HT1080 (cell line): ENCODE measurements at places on chromosomes 6 and 20. TPM values are rescaled to one million over a fixed set of nuclear protein-coding genes. Genes with fewer than 3 reads are reported as not detected.

DNA sequence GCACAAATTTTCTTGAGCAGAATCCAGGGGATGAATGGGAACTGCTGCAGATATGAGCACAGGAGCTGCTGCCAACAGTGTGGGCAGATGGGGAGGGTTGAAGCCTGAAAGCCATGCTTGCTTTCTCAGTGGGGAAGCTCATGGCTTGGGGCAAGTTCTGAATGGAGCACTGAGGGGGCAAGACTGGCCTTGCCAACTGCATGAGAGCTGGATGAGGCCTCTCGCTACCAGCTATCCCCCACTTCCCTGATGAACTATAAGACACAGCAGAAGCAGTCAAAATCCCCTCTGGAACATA lies 28.3 kb downstream of the TREM1 start:
- no peak for DNase-seq

- no peak for DNase-seq
These were observed 4.6 kb downstream of the DTNBP1 start for GRCh38 chr6:15658181-15658744.

DNA sequence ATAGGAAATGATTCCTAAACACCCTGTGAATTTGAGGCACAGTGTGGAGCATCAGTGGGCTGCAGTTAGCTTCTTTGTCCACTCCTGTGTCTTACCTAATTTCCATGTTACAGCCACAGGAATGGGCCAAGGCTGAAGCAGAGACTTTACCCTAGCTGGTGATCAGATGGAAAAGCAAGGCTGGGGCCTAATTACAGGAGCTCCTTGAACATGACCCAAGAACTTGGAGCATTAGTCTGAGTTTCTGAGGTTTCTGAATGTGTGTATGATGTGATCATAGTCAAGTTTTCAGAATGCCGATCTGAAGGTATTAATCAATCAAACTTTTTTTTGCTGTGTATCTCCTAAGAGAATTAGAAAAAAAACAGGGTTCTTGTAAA lies 18.0 kb downstream of the HECA start:
- DNase-seq = no peak

DNA sequence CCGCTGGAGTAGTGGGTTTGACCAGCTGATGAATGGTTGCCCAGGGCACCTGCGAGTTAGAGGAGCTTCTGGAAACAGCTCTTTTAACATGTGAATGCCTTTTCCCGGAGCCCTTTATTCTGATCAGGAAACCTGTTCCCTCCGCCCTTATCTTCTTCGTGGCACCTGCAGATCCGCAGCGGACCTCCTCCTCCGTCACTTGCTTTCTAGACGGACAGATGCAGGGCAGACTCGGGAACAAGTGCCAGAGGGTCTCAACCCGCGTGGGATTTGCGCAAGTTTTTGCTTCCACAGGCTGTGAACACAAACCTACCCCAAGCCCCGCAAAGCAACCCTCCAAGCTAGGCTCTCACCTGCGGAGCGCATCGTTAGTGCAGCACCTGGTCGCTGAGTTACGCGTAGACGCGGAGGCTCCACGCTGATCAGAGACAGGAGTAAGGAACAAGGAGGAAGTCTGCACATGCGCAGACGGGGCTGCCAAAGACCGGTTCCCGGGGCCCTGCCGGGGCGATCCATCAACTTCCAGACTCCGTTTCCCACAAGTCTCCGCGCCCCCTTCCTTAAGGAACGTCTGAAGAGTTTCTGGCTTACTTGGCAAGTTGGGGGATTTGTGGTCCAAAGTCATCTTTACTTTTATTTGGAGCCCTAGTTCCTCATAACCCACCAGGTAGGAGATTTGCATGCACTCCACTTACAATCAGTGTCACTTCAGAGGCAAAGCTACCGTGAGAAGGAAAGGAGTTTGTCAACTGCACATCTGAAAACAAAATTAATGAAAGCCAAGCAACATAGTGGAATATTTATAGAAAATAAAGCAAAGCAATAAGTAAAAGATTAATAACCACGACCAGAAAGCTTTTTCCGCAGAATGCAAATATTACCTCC lies 52.7 kb upstream of the ELMO2 start:
- no peak for DNase-seq

The DEFB128 gene
- total RNA-seq = not detected in 2 replicates

The TGM2 gene
- total RNA-seq = 129 and 146 TPM in 2 replicates

The TRIM40 gene
- total RNA-seq = not detected in 2 replicates

The PAX1 gene
- total RNA-seq = not detected in 2 replicates

The TRDN gene
- not detected in 2 replicates for total RNA-seq
